Stimulated activated CD8-positive, alpha-beta memory T cell treated with anti-CD3 and anti-CD28 coated beads, Interleukin-15, amount 100 ng/mL, for 1 hour (primary cell): ENCODE measurements at places on chromosomes 3 and 15.

- DNase-seq = no peak
These were observed 435.0 kb downstream of the SHQ1 start for GRCh38 chr3:72413228-72413627.

DNA sequence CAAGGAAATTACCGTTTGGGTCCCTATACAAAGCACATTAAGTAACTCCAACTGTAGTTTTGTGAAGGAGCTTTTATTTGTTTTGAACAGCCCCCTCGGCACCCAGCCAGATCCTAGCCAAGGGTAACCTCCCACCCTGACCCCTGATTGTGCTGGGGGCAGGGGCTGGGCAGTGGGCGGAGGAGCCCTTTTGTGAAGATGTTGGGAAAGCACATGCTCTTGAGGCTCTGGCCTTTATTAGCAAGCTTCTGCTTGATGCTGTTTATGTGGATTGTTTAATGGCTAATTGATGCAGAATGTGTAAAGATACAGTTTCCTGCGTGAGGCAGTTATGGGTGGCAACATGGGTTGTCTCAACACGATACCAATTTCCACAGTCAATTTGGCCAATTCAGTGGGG, 136.5 kb downstream of the MAP2K5 start:
- no peak for DNase-seq

DNA sequence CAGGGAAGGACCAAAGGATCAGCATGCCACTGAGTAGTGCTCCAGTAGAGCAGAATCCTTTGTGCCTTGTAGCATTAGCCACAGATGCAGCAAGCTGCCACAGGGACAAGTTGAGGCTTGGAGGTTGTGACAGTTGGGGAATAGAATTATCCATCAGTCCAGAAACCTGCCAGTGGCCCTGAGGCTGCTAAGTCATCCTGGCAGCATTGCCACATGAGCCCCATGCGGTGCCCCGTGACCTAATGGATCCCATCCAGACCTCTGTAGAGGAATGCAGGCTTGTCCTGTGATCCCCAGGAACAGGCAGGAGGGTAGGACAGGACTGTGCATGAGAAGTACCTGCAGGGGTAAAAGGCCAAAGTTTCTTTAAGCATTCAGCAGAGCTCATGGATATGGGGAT, 51.7 kb downstream of the BOC start:
- DNase-seq = no peak

DNA sequence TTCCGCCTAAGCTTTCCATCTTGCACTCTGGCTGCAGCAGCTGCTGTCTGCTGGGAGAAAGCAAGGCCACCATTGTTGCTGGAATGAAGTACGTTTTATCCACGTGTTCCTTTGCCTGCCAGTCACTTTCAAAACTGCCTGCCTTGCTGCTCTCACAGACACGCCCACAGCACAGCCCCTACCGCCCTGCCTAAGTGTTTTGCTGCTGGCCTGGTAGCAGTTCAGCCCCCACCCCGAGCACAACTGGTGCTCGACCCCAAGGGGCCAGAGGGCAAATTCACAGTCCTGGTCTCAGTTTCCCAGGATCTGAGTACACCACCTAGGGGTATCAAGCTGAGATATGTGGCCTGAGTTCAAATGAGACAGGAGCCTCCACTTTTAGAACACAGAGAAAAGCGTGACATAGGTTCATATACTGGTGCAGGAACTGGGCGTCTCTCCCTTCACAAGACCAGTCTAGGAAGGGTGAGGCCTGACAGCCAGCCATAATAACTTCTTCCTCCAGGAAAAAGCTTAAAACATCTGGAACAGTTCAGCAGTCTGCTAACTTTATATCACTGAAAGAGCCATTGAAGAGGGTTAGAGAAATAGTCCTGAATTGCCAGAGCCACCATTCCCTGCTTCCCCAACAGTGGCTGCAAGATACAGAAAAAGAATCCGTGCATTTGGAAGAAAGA, 1012.3 kb downstream of the ZPLD1 start:
- DNase-seq = no peak

- no peak for DNase-seq
These were observed 89.7 kb downstream of the EEFSEC start for GRCh38 chr3:128242818-128243601.

DNA sequence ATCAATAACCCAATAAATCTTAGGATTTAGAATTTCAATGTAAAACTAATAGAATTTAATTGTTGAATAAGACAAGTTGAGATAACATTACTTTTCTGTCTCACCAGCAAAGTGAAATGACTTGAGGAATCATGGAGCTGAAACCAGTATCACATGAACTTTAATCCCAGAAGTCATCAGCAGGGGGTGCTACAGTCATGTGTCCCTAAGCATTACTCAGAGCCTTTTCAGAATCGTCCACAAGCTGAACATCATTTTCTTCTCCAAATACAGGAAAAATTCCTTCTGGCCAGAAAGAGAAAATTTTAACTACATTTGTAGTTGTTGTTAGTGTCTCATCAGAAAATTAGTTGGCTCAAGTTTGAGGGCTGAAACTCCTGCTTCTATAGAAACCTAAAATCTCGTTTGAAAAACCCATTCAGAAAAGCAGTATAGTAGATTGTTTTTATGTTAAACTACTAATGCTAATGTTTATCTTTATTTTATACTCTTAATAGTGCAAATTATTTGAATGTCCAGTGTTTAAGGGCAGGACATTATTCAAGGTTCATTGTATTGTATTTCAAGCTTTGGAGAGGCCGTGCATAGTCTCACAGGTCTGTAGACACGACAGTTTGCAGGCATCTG, 384.1 kb downstream of the PLOD2 start:
- no peak for DNase-seq

- no peak for DNase-seq
These were observed 74.1 kb upstream of the CHRM5 start for GRCh38 chr15:33894193-33894592.

- no peak for DNase-seq
These were observed 68.7 kb upstream of the CGNL1 start for GRCh38 chr15:57307527-57308169.

DNA sequence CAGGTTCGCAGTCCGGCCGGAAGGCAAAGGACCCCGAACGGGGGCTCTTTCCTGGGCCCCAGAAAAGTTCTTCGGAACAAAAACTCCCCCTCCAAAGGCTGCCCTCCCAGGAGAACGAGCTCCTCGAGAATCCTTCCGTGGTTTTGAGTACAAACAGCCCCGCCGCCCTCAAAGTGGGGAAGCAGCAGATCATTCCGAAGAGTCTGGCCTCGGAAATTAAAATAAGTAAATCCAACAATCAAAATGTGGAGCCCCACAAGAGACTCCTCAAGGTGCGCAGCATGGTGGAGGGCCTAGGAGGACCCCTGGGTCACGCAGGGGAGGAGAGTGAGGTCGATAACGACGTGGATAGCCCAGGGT, 1.3 kb downstream of the ARHGEF26 start:
- DNase-seq = no peak

- no peak for DNase-seq
These were observed 32.3 kb downstream of the PAQR9 start for GRCh38 chr3:142931222-142931621.

- DNase-seq = no peak
These were observed 19.9 kb downstream of the TTC21A start for GRCh38 chr3:39127269-39127907.

- DNase-seq = no peak
These were observed 123.5 kb upstream of the PTX3 start for GRCh38 chr3:157313186-157313585.

DNA sequence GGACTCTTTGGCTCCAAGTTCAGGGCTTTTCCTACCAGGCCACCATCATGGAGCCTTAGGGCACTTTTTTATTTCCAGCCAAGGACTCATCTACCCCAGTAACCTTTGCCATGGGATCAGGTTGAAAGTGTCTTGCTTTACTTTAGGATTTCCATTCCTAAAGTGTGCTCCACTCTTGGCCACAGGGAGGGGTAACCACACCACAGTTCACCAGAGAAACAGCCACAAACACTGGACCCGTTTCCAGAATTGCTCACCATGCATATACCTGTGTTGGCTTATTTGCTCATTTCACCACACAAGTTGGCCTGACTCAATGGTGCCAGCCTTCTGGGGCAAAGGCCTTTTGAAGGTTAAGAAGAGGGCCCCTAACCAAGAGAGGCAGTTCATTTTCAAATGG, 70.6 kb upstream of the RAD18 start:
- no peak for DNase-seq

DNA sequence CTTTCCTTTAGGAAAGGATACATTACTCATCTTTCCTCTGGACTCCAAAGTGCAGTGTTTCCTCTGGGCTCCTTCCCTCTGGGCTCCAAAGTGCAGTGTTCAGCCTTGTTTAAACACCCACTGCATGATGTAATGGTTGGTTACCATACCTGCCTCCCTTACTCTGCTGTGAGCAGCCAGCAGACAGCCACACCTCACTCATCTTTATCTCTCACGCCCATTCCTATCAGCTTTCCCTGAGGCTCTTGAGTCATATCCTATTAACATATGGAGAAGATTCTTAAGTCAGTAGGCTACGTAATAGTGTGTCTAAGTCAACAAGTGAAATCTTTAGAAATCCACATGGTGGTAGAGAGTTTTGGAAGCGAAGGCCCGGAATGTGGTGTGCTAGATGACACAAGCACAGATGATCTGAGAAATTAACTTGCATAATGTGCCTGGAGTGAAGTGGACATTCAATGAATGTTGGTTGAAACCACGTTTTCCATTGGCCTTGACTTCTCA, 97.2 kb upstream of the CTNNB1 start:
- DNase-seq = no peak

DNA sequence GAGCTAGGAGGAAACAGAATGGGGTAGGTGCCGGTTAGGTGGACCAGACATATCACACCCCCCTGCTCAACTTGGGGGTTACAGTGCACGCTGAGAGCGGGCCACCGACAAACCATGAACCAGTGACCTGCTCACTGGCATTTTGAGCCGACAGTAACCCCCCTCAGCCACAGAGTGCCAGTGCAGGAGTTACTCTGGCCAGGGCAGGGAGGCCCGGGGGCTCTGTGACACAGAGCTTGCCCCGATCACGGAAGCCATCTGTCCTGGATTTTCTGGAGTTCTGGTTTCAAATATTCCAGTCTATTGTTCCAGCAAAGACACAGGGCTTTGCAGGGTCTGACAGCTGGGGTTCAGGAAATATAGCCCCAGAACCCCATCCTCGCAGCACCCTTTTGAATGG, 225.2 kb downstream of the VPS13C start:
- DNase-seq = no peak

GRCh38 chr3:69838217-69838616, 99.0 kb downstream of the MITF start:
- DNase-seq = no peak

- no peak for DNase-seq
These were observed 248.3 kb downstream of the SLCO3A1 start for GRCh38 chr15:92101708-92102394.

DNA sequence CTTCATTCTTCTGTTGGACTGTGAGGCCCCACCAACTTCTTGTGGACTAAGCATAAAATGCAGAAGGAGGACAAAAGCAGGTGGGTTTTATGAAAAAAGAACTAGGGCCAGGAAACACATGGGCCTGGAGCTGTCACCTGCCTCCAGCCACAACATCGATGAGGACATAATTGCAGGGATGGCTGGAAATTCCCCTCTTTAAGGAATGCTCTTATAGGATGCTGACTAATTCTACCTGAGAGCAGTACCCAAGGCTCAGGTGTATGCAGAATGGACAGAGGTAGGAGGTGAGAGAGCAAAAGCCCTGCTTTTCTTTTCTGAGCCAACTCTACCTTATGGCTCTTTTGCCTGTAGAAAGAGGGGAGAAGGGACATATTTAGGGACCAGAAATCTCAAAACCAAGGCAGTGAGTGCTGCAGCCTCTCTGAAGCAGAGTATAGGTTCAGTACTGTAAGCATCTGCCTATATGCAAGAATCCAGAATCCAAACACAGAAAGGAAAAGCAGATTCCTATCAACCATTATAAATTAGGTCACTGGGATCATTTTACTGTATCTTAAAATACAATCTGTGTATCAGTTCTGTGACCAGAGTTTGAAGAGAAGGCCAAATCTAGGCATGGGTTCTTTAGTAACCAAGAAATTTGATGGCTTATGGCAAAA, 205.3 kb upstream of the WNT5A start:
- DNase-seq = no peak

DNA sequence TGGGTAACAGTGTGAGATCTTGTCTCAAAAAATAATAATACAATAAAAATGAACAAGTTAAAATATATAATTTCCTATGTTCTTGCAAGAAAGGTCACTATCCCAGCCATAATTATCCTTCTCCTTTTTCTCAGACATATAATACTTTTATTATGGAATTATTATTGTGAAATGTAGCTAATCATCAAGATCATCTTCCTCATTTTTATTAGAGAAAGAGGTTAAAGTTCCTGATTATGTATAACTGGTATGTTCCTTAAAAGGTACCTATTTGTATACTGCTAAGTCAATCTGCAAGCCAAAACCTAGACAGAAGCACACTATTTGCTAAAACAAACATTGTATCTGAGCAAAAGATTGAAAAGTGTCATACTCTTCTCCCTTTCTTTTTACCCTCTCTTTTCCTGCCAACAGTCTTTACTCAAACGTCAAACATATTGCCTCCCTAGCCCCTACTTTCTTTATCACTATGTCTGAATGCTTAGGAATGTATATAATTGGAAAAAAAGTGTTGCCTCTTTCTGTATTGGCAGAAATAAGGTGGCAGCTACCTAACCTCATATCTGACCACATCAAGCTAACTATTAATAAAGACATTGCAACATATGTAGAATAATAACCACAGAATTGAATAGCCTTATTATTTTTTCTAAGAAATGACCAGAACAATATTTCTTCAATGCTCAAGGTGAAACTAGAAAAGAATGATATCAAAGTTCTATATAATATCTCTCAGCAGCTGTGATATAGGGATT, 18.5 kb downstream of the SEC11A start:
- no peak for DNase-seq

DNA sequence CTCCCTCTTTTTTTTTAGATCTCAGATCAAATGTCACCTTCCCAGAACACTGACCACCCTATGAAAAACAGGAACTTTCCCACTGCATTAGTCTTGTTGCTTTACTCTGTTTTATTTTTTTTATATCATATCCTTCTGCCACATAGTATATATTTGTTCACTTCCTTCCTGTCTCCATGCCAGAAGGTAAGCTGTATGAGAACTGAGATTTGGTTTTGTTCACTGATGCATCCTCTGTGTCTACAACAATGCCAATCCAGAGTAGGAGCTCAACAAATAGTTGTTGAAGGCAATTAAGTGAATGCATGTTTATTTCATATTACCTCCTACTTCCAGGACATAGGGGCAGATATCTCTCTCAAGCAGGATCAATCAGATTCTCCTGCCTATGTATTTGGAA, 114.4 kb downstream of the TPRG1 start:
- DNase-seq = no peak

GRCh38 chr15:64807751-64808222, 17.7 kb downstream of the PIF1 start:
- DNase-seq = no peak

DNA sequence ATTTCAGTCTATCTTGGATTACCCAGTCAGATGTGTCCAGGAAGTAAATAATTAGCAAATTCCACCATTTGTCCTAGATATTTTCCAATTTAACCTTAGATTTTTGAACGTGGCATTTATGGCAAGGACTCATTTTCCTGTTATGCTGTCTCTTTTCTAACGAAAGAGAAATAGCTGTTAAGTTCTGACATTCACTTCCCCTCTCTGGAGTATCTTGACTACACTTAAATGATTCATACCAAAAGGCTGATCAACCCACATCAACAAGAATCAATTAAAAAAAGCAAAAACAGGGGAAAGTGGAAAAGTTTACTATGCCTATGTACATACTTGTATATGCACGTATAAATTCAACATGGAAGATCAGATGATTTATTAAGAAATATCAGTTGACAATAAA, 149.9 kb downstream of the FRMD5 start:
- DNase-seq = no peak

- no peak for DNase-seq
These were observed 48.1 kb upstream of the EPHA3 start for GRCh38 chr3:89059211-89059925.
